ENCODE measurements at places on chromosomes 7 and 10.

DNA sequence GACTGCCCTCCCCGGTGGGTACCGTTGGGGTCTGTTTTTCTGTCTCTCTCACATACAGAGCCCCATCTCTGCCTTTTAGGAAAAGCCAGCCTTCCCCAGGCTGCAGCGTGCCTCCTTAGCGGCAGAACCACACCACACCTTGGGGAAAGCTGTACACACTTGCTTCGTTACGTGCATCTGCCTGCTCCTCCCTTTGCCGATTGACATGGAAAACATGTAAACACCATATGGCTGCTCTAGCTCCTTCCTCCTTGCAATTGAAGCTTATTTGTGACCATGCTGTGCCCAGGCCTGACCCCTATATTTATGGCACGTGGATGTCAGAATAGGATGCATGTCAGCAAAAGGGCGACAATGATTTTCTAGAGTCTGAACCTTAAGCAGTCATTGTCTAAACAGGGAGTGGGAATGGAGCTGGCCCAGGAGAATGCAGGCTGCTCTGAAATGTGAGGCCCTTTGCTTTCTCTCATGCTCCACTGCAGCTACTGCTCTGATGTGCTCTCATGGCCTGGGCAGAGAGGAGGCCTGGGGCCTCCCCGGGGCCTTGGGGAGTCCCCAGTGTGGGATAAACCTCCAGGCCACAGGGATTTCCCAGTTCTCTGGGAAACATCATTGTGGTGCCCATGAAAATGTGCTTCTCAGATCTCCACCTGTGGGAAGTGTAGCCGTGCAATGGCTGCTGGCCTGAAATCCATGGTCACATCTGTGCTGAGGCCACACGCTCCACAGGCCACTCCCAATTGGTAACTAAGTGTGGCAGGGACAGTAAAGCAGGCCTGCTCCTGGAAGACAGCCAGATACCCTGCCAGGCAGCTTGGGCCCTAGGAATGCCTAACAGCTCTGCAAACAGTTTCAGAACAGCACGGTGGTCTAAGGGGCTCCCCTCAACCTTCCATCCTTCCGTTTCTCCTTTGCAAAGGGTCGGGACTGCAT is 18.6 kb downstream of the PDE6C start:
- DNase-seq = no peak

DNA sequence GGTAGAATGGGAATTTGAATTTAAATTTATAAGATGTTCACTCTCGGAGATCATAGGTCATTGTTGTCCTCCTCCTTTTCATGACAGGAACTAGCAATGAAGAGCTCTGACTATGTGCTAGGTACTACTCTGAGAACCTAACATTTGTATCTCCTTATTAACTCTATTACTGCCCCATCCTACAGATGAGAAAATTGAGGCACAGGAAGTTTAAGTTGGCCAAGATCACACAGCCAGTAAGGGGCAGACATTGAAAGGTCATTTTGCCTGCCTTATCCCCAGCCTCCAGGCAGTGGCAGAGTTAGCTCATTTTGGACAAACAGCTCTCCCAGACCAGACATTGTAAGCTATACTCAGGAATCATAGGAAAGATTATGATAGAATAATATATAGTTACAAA is 6.0 kb downstream of the SRGN start:
- no peak for DNase-seq

GRCh38 chr10:8454357-8454756 is 399.9 kb downstream of the GATA3 start:
- DNase-seq = no peak

- DNase-seq = no peak
Observed at GRCh38 chr10:86878983-86879713, 78.3 kb downstream of the MMRN2 start.

DNA sequence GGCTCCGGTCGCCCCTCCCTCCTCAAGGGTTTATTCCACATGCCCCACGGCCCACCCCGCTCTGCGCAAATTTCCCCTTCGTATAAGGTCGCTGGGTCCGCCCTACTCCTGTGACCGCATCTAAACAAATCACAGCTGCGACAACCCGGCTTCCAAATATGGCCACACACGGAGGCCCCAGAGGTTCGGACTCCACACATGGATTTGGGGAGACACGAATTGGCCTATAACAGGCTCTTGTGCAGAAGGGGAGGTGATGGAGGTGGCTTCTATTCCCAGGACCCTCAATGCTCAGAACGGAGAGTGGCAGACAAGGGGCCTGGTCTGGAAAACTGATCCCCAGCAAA is 90.1 kb downstream of the FOXL3 start:
- DNase-seq = peak; percentile 36

All from GM12891 (cell line).